Activated CD4-positive, alpha-beta T cell treated with anti-CD3 and anti-CD28 coated beads for 36 hours (primary cell): ENCODE measurements at places on chromosomes 16 and 17. TPM values are rescaled to one million over a fixed set of nuclear protein-coding genes. Genes with fewer than 3 reads are reported as not detected.

- DNase-seq, result no peak
These were observed 7.3 kb downstream of the C16orf89 start for GRCh38 chr16:5058476-5058875.

GRCh38 chr16:74825016-74825415 lies 50.4 kb upstream of the FA2H start:
- DNase-seq, result no peak

DNA sequence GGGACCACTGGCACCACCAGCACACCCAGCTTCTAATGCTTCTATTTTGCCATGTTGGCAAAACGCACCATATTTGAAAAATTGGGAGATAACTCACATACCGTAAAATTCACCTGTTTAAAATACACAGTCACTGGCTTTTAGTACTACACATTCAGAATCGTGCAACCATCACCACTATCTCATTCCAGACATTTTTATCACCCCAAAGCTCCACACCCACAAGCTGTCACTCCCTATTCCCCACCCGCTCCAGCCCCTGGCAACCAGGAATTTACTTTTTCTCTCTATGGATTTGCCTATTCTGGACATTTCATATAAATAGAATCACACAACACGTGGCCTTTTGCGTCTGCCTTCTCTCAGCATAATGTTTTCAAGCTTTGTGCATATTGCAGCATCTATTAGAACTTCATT lies 25.0 kb downstream of the PPL start:
- DNase-seq, result no peak

DNA sequence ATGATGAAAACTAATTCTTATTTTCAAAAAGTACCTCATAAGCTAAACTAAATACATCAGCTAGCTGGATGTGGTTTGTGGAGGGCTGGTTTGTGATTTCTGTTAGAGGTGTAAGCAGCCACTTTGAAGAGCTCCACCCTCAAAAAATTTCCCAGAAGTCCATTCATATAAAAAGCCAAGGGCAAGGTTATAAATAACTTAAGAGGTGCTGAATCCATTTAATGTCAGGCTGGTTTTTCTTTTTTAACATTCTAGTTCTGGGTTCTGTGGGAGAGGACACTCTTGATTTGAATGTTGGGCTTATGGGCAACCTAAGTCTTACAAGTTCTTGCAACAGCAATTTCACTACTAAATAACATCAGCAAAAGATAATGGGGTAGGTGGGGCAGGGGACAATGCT lies 3.4 kb upstream of the WIPI1 start:
- DNase-seq, result peak; percentile 61

The IGFBP4 gene
- total RNA-seq, result 40.2 TPM
